ENCODE measurements at places on chromosomes 3 and 15. TPM values are rescaled to one million over a fixed set of nuclear protein-coding genes. Genes with fewer than 3 reads are reported as not detected.

The RHO gene
- not detected for total RNA-seq

The GOLGA6L7 gene
- total RNA-seq: not detected

The WDR49 gene
- total RNA-seq: 1.4 TPM

The CD200R1 gene
- total RNA-seq: not detected

The NOX5 gene
- under 0.01 TPM for total RNA-seq

The SLC2A2 gene
- total RNA-seq: not detected

The HGD gene
- under 0.01 TPM for total RNA-seq

The PARP15 gene
- 2.2 TPM for total RNA-seq

The EPHB1 gene
- 0.36 TPM for total RNA-seq

The XCR1 gene
- total RNA-seq: not detected

The CPNE9 gene
- total RNA-seq: not detected

The GOLGA8S gene
- not detected for total RNA-seq

The MASP1 gene
- total RNA-seq: not detected

The MRPS11 gene
- 68.9 TPM for total RNA-seq

The COL7A1 gene
- 4.8 TPM for total RNA-seq

The ABI3BP gene
- 0.33 TPM for total RNA-seq

The CPLX3 gene
- total RNA-seq: 0.15 TPM

The SERF2 gene
- total RNA-seq: 241 TPM

The CCK gene
- not detected for total RNA-seq

The AMOTL2 gene
- 35.0 TPM for total RNA-seq

The ATP6V1A gene
- total RNA-seq: 149 TPM

The TPRG1 gene
- 0.73 TPM for total RNA-seq

The SI gene
- total RNA-seq: not detected

The SYNPR gene
- not detected for total RNA-seq

The C2CD4A gene
- under 0.01 TPM for total RNA-seq

The COL6A5 gene
- total RNA-seq: under 0.01 TPM

The PARP6 gene
- total RNA-seq: 26.0 TPM

The SEMA3F gene
- 0.62 TPM for total RNA-seq

The CCR8 gene
- total RNA-seq: not detected

The FANCD2OS gene
- total RNA-seq: not detected

The SOX14 gene
- total RNA-seq: not detected
